ENCODE measurements at places on chromosomes 12 and 14.

DNA sequence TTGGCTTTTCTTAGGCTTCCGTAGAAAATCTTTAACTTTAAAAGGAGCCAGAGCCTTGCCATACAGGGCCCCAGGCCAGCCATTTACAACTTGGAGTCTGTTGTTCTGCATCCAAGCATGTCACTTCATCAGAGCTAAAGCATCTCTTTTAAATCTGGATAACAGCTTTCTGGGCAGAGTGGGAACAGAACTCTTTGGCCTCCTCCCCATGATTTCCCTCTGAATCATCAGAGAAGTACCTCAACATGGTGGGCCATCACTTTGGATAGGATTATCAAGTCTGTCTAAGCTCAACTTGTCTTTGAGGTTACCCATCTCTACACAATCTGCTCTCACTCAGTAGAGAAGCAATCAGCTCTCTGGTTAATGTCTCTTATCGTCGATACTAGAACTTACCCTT, 170.9 kb downstream of the SLC6A15 start:
- DNase-seq: no peak

DNA sequence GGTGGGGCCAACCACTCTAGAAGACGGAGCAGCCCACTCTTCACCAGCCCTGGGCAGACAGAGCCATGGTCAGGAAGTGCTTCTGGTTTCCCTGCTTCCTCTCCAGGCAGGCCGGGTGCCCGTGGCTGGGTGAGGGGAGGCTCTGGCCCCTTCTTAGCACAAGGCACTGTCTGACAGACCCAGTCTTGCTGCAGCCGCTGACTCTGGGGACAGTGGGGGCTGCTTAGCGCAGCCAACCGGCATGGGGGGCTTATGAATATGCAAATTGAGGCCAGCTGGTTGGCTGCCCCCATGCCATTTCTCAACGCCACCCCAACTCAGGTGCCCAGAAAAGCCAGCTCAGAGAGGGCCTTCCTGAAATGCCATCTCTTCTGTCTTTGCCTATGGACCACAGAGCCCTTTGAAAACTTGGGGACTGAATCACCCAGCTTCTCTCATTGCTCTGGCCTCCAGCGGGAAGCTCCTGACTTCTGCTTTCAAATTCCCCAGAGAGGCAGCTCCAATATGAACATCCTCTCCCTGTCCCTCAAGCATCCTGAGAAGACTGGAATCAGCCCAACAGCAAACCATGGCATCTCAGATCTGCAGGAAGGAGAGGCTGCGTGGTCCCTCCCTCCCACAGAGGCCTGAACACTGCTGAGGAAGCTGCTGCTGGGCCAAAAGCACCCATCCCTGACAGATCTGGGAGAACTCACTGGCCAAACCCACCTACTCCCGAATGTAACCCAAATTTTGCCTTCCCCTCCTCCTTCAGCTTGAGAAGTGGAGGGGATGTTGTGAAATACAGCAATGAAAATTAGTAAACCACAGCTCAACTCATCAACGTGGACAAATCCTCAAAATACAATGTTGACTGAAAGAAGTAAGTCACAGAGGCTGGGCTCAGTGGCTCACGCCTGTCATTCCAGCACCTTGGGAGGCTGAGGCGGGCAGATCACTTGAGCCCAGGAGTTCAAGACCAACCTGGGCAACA, at the start of gene PROX2:
PROX2 (minus strand) TSS at position 205 of the 973 bp plus-strand sequence. CDS start 12,311 bp downstream, outside the sequence.
- DNase-seq: no peak

GRCh38 chr14:31484754-31485153, 3.1 kb downstream of the GPR33 start:
- peak; percentile 6 for DNase-seq

DNA sequence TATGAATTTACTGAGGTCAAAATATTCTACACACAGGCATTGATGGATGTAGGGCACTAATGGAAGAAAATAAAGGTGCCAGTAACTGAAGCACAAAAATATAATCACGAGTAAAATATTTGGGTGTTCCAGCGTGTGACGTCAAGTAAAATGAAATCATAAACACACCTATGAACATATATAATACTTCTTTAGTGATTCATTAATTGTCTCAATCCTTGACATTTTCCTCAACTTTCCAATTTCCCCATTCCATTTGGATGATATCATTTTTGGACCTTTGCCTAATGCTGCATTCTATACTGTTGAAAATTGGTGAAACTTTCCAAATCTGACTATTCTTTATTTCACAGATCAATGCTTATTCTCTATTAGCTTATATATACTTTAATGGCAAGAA, 649.3 kb downstream of the GALC start:
- no peak for DNase-seq

GRCh38 chr12:117718559-117718958, 250.2 kb downstream of the KSR2 start:
- DNase-seq: no peak

DNA sequence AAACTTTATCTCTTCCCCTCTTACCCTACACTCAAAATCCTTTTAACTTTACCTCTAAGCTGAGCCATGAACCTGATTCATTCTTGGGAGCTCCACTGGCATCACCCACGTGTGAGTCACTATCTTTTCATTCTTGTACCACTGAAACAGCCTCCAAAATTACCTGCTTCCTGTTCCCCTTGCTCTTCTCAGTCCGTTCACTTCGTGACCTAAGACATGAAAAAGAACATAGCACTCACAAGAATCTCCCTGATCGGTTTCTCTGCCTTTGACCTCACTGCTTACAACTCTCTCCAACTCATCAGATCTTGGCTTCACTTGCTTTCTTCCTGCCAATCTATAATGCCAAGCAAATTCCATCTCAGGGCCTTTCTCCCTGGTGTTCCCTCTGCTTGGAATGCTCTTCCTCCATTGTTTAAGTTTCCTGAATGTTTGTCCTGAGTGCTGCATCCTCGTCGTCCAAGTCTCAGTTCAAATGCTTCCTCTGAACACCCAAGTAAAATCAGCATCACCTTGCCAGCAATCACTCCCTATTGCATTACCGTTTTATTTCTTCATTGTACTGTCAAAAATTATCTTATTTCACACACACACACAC, 9.2 kb downstream of the GLIPR1 start:
- DNase-seq: no peak

DNA sequence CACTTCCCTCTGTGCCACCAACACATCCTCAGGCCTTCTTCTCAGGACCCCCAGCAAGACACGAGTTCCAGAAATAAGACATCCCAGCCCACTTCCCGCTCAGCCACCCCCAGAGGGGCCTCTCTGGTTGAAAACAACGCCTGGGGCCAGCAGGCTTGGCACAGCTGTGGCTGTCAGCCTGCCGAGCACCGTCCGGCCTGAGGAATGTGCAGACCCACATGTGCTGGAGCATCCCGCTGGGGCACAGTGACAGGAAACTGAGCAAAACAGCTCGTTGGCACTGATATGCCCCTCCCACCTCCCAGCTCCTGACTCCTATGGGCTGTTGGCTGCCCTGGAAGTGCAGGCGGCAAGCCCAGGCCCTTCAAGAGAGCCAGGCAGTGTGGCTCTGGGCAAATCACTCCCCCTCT, 1.4 kb downstream of the SYNE3 start:
- DNase-seq: no peak

DNA sequence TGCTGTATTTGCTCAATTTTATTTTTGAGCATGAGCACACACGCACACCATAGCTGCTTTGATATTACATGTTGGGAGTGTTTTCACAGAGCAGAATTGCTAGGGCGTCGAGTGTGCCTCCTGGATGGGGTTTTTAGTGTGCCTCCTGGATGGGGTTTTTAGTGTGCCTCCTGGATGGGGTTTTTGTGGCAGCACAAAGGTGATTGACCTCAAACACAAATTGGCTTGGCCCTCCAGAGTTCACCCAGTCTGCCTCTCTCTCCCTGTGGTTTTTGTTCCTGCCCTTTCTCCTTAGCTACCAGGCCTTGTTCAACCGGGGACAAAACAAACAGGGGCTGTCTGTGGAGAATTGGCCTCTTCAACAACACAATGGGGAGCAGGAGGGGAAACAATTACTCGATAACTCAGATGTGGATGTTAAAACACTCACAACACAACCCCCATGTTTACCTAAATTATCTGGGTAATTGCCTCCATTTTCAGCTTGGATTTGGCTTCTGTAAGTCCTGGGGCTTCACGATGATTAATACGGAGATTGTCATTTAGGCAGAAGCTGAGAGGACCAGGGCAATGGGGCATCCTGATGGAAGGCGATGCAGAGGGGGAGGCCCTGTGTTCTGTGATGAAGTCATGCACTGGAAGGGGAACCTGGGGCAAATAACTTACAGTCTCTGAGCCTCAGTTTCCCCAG, 26.9 kb downstream of the TBX3 start:
- no peak for DNase-seq

GRCh38 chr14:69041783-69042182, 62.7 kb upstream of the ACTN1 start:
- no peak for DNase-seq

GRCh38 chr14:75597149-75597548, 18.7 kb downstream of the FLVCR2 start:
- peak; percentile 3 for DNase-seq

- DNase-seq: peak; percentile 42
Observed at GRCh38 chr14:55446127-55446736, 5.8 kb upstream of the TBPL2 start.

DNA sequence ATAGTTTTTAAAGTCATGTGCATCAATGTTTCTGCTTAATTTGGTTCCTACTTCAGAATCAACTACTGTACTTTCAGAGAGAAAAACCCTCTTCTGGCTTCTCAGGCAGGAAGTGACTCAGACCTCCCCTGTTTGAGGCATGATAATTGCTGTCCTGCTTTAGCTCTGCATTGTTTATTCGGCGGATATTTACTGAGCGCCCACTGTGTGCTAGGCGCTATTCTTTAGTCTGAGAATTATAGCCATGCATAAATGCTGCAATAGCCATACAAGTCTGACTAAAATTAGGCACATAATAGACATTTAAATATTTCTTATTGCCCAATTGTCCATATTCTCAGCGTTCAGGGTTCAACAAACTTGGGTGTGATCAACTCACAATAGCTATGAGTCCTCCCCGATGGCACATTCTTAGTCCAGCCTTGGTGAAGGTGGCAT, 6.1 kb upstream of the AMIGO2 start:
- peak; percentile 67 for DNase-seq

- peak; percentile 47 for DNase-seq
Observed at GRCh38 chr12:70049596-70050360, 193.5 kb upstream of the CNOT2 start.

- no peak for DNase-seq
Observed at GRCh38 chr12:67271976-67272375, 2.8 kb downstream of the CAND1 start.

- no peak for DNase-seq
Observed at GRCh38 chr12:65924716-65925115, 100.4 kb downstream of the HMGA2 start.

GRCh38 chr12:120368789-120369602, at the start of gene MSI1:
MSI1 (minus strand) TSS chr12:120369164; CDS start chr12:120369091, 73 bp downstream.
- no peak for DNase-seq

DNA sequence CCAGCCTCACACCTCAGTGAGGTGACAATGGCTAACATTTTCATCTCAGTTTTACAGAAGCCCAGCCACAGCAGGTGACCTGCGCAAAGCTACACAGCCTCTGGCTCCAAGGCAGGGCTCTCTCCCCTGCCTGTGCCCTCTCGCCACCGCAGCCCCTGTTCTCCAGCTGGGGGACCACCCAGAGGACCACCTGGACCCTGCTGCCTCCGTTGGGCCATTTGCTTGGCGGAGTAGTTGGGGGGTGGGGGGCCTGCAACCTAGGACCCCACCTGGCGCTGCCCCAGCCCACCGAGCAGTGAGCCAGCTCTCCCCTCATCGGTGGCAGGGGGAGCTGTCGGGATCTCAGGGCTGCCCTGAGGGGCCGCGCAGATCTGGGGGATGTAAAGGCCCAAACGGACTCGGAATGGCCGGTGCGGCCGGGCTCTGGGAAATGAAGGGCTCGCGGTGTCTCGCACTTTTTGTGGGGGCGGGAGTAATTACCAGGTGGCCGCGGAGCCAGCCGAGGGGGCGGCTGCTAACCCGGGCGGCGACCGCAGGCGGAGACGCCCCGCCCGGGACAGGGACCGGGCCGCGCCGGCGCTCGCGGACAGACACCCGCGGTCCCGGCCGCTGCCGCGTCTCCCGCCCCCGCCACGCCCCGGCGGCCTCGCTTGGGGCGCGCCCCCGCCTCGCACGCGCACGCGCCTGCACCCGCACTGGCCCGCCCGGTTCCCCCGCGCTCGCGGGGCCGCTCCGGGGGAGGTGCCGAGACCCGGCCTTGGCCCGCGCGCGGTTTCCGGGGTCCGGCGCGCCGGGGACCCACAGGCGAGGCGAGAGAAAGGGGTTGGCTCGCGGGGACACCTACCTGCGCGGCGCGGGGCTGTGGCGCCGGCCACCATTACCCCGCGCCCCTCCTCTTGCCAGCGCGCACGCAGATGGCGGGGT, 8.6 kb upstream of the GPR68 start:
- DNase-seq: peak; percentile 71

GRCh38 chr12:6085841-6086240, 38.6 kb downstream of the VWF start:
- no peak for DNase-seq

GRCh38 chr12:123469978-123470377, 12.0 kb downstream of the SNRNP35 start:
- no peak for DNase-seq

- DNase-seq: no peak
Observed at GRCh38 chr12:43100231-43100630, 451.8 kb downstream of the ADAMTS20 start.

DNA sequence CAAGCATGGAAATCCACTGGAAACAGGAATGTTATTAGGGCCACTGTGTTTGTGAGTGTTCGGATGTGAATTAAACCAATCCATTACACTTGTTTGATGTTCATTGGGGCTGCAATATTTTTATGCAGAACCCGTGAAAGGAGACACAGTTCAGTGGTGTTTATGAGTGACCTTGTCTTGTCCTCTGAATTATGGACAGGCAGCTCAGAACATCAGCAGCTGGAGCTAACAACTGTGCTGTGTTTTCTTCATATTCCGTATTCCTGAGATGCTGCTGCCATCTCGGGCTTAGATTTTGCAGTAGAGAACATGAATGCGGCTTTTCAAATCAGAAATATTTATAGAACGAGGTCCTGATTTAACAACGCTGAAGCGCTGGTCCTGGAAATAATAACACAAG, 20.3 kb upstream of the CACNA1C start:
- no peak for DNase-seq

GRCh38 chr14:26966908-26967307, 369.1 kb upstream of the NOVA1 start:
- DNase-seq: no peak

DNA sequence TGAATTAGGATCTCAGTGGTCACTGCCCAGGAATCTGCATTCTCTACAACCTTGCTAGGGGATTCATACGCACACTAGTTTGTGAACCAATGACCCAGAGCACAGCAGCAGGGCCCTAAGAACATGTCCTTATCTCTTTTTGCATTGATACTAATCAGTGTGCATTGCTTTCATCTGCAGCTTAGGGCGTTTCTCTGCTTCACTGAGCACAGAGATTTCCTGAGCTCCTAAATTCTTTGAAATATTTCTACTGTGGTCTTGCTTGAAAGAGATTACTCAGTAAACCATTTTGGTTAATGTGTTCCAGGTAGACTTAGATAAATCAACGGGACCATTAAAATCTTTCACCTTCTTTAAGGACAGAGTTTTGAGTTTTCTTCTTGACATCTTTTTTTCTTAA, 351.3 kb upstream of the KITLG start:
- DNase-seq: no peak

GRCh38 chr12:119840582-119840981, 36.5 kb downstream of the CIT start:
- DNase-seq: no peak

GRCh38 chr14:91351512-91351862, 66.1 kb downstream of the CCDC88C start:
- no peak for DNase-seq

All from CD4-positive, alpha-beta T cell treated with Interferon alpha-2 for 1 hour (primary cell).